Activated CD4-positive, CD25-positive, alpha-beta regulatory T cell treated with anti-CD3 and anti-CD28 coated beads, Interleukin-2, amount 50 U/mL, for 24 hours (primary cell): ENCODE measurements at places on chromosomes 7 and 10.

- no peak for ATAC-seq
Measured at GRCh38 chr7:148918058-148918596, 34.0 kb upstream of the EZH2 start.

GRCh38 chr7:55594414-55594813, 22.1 kb upstream of the VOPP1 start:
- no peak for ATAC-seq

- no peak for ATAC-seq
Measured at GRCh38 chr10:69748621-69749020, 53.1 kb upstream of the COL13A1 start.

- ATAC-seq: no peak
Measured at GRCh38 chr7:101205901-101206664, 5.2 kb upstream of the MOGAT3 start.

DNA sequence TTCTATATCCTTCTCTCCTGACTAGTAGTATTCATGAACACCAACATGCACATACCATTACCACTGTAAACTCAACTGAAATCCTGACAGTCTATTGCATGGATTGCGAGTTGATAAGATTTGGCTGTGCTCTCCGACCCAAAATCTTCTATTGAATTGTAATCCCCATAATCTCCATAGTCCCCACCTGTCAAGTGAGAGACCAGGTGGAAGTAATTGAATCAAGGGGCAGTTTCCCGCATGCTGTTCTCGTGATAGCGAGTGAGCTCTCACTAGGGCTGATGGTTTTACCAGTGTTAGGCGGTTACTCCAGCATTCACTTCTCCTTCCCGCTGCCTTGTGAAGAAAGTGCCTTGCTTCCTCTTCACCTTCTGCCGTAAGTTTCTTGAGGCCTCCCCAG, 261.8 kb downstream of the PHF14 start:
- ATAC-seq: no peak

- ATAC-seq: no peak
Measured at GRCh38 chr10:4720463-4720862, 105.5 kb upstream of the AKR1E2 start.

- ATAC-seq: no peak
Measured at GRCh38 chr10:58385784-58386112, 538 bp downstream of the TFAM start.

GRCh38 chr10:131819241-131820072, 81.4 kb upstream of the PPP2R2D start:
- ATAC-seq: no peak

DNA sequence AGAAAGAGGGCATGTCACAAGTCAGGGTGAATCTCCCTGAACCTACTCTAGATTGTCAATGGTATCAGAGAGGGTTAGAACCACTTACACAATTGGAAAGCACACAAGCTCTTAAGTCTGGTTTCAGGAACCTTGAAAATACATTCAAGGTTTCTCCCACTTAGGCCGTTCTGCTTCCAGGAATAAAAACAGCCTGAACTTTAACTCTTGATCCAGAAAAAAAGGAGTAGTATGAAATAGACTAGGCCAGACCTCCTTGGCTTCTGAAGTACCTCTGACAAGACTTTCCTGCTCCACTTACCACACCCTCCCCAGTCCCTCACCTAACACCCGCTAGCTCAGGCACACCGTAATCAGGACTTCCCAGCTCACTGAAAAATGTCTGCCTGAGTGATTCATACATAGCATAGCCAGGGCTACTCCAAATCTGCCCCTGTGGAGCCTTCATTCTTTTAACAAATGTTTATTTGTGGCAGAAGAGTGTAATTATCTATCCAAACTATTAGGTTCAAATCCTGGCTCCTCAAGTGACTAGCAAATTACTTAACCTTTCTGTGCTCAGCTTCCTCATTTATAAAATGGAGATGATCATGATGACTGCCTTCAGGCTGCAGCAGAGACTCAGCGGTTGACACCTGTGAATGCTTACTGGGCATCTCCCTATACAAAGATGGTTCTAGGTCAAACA, 30.3 kb upstream of the IL6 start:
- no peak for ATAC-seq

DNA sequence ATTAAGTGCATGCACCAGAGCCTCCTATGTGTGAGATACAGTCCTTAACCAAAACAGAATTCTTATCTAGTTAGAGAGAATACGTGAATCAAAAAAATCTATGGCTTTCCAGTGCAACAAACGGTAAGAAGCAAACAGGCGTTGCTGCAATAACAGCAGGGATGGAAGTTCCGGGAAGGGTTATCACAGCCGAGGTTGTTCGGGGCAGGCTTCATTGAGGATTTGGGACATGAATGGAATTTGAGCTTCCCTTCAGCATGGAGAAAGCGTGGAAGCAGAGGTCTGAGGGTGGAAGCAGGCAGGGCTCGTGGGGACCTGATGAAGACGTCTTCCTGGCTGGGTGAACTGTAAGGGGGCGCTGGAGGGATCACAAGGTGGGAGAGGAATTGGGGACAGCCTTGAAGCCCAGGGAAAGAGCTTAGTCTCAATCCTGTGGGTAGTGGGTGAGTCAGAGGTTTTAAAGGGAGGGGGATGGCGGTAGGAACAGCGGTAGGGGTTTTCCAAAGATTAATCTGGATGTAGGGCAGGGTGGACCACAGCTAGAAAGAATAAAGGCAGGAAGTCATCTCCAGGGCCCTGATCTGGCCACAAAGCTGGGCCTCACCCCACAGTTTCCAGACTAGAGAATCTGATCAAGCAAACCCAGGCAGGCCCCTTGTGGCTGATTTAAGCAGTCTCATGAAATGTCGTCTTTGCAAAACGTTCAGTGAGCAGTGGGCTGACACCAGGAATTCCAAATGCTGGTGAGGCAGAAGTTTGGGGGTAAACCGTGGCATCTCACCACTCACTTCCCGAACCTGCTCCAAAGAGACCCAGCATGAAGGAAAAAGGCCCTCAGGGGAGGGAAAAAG, 65.1 kb downstream of the CALML3 start:
- ATAC-seq: no peak

DNA sequence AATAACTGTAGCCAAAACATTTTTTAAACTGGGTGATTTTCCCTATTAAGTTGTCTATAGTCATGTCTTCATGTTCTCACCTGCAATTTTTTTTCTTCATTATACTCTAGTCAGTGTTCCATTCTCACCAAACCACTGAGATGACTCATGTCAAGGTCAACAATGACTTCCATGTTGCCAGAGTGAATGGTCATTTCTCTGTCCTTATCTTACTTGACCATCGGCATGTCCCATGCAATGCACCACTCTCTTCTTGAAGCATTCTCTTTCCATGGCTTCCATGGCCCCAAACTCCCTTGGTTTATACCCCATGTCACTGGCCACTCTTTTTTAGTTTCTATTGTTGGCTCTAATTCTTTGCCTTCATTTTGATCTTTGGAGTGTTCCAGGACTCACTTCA, 173.9 kb downstream of the PPP1R17 start:
- no peak for ATAC-seq

DNA sequence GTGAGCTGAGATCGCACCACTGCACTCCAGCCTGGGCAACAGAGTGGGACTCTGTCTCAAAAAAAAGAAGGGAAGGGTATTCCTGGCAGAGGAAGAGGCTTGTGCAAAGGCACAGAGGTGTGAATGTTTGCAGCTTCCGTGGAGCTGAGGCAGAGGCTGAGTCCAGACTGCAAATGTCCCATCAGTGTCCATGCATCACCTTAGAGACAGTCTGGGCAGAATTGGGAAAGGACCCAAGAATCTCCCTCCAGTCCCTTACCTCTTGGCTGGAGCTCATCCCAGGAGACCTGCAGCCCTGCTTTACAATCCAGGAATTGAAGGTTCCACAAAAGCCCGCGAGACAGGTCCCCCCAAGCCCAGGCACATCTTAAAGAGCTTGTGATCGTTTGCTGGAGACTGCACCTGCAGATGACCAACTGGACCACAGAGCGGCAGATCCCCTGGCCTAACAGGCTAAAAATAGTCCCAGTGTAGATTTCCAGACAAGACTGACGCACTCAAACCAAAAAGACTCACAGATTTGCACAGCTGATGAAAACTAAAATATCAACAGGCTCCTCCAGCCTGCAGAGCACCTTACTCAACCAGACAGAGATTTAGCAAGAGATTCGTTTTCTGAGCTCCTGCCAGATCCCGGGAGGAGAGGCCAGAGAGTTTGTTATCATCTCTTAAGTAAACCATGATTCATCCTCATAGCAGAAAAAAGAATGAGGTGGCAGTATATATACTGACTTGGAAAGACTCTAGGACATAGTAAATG, 22.9 kb upstream of the NANOS1 start:
- no peak for ATAC-seq

DNA sequence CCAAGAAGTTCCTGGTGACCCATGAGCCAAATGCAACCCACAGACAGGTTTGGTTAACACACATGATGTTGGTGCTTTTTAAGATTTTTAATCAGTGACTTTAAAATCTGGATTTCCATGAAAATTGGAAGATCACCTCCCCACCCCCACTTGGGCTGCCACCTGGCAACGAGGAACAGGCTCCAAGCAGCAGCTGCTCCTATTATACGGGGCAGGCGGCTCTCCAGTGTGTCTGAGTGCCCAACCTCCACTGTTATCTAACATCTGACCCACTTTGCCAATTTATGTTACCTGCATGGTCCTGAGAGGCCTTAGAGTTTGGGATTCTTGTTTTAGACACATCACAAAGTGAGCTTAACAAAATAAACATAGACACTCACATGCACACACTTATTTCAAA, 56.4 kb downstream of the SGMS1 start:
- ATAC-seq: no peak

DNA sequence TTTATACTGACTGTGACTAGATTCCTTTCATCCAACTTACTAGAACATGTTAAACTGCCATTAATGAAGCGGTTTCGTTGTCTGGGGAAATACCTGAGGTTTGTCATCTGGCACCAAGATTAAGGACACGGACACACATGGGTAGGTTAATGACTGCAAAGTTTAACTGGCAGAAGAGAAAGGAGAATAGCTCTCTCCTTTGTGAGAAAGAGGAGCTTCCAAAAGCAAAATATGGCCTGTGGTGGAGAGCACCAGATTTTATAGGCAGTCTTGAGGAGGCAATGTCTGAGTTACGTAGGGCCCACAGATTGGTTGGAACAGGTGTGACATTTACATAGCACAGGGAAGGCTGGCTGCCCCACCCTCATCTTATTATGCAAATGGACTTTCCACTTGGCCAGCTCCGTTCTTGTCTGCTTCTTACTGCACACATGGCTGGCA, 1193.0 kb upstream of the CELF2 start:
- no peak for ATAC-seq

GRCh38 chr7:220151-220841, 27.9 kb downstream of the FAM20C start:
- ATAC-seq: no peak

- no peak for ATAC-seq
Measured at GRCh38 chr10:31768467-31768866, 160.2 kb downstream of the ARHGAP12 start.
